Stimulated activated CD4-positive, alpha-beta T cell treated with anti-CD3 and anti-CD28 coated beads, Interleukin-12 subunit alpha, Interleukin-12 subunit beta, amount 100 ng/mL, for 24 hours (primary cell): ENCODE measurements at places on chromosomes 1 and 21.
A peak's percentile ranks its signal among the peaks of the same experiment; 100 is the strongest.

- no peak for DNase-seq
Observed at GRCh38 chr1:65772607-65773006, 20.1 kb upstream of the PDE4B start.

DNA sequence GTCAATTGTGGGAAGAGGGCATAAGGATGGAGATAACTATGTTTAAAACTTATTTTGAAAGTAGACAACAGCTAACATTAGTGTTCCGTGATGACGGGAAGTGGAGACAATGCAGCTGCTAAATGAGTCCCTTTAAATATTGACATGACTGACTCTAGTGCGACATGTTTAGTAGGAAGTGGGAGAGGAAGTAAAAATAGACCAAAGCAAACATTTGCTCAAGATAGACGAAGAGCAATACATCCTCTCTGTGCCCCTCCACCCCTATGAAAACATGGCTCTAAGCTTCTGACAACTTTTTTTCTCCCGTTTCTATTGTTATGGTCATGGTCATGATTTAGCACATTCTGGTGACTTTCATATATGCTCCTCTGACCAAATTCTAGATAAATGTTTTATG is 60.0 kb upstream of the HMCN1 start:
- no peak for DNase-seq

DNA sequence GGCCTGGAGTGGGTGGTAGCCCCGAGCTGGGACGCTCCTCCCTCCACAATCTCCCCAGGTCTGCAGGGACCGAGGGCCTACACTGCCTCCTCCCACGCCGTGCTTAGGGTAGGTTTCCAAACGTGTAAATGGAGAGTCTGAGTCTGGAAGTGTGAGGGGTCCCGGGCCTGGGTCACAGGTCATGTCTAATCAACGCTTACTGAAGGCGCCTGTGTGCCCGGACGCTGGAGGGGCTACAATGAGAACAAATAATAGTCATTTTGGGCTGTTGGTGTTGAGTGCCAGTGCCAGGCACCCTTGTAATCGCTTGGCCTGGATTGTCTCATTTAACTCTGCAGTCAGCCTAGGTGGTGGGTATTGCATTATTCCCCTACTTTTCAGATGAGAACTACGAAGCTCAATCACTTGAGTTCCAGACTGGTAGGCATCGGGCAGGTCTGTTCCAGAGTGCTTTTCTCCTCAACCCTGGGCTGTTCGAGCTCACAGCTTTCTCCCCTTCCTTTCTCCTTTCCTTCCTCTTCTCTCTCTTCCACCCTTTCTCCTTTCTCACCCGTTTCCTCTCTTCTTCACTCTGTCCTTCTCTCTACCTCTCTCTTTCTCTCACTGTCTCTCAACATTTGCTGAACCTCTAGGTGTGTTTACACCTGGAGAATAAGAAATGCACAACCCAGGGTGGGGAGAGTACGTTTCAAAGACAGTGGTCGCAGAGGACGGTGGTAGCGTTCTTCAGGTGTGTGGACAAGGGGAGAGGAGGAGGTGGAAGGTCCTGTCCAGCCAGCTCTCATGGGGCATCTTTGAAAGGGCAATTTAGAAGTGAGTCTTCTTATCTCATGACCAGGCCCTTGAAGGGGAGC is 883 bp downstream of the SLC66A1 start:
- no peak for DNase-seq

DNA sequence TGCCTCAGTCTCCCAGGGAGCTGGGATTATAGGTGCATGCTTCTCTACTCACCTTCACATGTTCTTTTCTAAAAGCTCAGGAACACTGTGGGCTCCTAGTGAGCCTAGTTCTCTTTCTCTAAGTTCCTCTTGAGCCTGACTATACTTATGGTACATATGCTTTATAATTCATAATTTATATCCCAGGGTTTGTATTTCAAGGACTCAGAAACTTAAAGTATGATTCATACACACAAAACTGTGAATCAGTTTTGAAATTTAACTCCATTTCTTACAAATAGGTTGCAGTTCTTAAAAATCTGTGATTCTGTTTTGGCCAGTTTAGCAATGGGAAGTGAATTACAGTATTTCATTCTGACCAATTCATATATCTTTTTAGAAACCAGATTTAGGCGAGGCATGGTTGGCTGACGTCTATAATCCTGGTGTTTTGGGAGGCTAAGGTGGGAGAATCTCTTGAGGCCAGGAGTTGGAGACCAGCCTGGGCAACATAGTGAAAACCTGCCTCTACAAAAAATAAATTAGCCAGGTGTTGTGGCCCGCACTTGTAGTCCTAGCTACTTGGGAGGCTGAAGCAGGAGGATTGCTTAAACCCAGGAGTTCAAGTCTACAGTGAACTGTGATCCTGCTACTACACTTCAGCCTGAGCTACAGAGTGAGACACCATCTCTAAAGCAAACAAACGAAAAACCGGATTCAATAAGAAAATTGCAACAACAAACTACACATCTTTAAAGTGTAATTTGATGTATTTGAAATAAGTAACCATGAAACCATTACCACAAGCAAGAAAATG is 15.6 kb downstream of the RASAL2 start:
- no peak for DNase-seq

DNA sequence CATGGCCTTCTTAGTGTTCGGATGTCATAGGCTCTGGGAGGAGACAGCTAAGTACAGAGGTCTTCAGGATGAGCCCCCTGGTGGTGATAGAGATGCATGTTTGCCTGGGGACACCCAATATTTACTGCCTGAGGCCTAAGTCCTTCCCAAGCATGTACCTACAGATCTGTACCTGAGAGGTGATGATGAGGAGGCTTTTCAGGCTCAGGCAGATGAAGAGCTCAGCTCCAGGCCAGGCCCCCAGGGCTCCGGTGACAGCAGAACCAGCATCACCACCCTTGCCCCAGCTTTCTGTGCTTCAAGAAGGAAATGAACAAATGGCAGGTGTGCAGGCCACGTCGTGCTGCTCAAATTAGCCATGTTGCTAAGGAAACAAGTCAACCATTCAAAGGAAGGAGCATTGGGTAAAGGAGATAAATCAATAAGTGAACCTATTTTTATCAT is 21.1 kb downstream of the CACNA1E start:
- DNase-seq, result no peak

DNA sequence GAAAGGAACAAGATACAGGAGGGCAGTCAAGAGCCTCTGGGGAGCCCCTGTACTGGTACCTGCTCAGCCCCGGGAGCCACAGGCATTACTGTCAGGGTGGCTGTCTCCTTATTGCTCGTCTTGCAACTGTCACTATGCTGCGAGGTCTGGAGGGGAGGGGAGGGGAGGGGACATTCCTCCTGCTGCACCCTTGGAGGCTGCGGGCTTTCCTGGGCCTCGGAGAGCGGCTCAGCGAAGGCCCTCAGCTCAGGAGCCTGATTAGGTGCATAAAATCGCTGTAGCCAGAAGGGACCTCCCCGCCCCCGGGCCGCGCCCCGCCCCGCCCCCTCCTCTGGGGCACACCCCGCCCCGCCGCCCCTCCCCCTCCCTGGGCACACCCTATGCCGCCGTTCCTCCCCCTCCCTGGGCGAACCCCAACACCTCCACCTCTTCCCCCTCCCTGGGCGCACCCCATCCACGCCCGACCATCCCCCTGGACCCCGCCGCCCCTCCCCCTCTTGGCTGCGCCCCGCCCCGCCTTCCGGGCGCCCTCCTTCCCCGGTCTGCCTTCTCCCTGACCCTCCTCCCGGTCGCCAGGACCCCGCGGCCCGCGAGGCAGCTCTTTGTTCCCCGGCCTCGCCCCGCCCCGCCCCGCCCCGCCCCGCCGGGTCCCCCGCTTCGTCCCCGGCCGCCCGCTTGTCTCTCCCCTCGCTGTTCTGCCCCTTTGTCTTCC is 35.5 kb downstream of the CACHD1 start:
- peak; percentile 46 for DNase-seq

GRCh38 chr21:35606146-35606545 is 454.2 kb downstream of the SETD4 start:
- no peak for DNase-seq

DNA sequence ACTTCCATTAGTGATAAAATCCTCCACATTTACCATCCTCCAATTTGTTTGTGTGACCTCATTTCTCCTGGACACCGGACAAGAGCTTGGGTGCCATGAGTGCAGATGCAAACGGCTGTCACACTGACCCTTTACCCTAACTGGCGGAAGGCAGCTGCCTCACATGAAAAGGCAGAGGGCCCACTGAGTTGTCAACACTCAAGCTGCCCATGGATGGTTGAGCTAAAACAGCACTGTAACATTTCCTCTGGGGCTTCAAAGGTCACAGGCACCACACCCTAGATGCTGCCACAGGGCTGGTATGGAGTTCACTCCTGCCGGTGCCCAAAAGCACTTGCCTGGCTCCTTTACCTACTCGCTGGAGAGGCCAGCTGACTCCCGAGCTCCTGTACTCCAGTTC is 653.4 kb downstream of the KCNT2 start:
- no peak for DNase-seq

DNA sequence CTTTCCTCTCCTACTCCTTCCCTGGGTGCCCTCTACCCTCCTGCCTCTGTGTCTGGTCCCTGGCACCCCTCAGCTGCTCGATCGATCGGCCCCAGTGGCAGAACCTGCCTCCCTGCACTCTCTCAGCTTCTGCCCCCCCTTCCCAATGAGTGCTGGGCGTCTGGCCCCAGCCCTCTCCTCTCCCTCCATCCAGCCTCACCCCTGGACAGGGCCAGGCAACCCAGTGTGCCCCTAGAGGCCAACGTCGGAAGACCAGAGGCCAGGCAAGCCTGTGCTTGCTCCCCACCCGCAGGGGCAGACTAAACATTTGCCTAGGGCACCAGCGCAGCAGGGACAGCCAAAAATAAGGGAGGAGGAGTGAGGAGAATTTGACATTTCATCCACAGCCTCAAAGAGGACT is 43.5 kb downstream of the LGR6 start:
- DNase-seq, result peak; percentile 13

DNA sequence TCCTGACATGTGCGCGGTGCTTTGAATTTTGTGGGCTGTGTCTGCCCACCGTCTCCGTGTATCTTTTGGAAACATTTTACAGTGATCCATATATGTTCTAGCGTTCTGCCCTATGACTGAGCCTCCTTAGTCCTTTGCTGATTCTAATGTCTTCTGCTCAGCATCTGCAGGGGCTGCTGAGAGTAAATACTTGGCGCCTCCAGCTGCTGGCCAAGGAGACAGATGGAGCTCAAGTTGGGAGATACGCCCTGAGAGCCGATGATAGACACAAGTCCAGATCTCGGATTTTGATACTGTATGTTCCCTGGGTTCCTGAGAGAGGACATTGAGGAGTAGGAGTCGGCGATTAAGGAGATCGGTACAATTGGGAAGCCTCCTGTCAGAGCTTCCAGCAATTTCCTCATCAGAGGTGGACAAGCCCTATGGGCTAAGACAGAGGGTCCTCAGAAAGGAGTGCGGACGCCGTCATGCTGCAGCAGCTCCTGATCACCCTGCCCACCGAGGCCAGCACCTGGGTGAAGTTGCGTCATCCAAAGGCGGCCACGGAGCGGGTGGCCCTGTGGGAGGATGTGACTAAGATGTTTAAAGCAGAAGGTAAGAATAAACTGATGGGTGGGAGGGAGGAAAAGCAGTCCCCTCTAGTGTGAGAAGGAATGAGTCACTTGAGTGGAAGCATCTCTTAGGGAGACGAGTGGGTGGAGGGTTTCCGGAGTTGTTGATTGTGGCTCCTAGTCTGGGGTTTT is 390 bp downstream of the ZFP69B start:
- DNase-seq, result peak; percentile 74

GRCh38 chr1:226733304-226733703 is 5.8 kb downstream of the ITPKB start:
- no peak for DNase-seq

- no peak for DNase-seq
Observed at GRCh38 chr1:96515925-96516324, 205.7 kb upstream of the PTBP2 start.

DNA sequence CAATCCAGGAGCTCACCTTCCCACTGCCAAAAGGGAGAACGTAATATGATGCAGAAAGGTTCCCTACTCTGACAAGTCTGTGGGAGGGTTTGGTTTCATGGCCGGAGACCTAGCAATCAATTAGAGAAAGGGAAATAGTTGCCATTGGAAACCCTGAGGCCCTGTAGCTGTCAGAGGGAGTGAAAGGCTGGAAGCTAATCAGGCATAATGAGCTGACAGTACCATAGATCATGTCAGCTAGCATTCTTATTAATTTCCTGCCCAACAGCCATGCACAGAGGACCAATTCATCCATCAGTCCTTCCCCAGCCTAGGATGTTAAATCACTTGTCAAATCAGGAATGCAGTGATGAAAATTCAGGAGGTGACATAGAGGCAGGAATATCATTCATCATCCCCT is 527.3 kb downstream of the PLPP3 start:
- DNase-seq, result no peak

DNA sequence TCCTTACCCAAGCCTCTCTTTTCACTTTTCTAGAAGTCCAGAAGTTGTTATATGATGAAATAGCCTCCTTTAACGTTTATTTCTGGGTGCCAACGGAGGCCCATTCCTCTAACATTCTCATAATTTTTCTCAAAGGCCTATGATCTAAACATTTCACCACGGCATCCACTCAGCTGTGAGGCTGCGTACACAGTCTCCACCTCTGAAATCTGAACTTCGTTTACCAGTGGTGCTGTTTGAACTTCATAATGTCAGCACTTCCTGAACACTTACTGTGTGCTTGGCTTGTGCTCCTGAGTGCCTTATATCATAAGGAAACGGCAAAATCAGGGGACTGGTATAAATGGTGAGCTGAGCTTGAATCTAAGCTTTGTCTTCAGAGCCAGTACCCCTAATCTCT is 12.0 kb upstream of the RBP7 start:
- DNase-seq, result no peak

DNA sequence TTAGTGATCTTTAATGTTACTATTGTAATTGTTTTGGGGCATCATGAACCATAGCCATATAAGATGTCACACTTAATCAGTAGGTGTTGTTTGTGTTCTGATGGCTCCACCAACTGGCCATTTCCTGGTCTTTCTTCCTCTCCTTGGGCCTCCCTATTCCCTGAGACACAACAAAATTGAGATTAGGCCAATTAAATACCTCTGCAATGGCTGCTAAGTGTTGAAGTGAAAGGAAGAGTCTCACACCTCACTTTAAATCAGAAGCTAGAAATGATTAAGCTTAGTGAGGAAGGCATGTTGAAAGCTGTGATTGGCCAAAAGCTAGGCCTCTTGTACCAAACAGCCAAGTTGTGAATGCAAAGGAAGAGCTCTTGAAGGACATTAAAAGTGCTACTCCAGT is 30.7 kb downstream of the PPP2R5A start:
- no peak for DNase-seq

DNA sequence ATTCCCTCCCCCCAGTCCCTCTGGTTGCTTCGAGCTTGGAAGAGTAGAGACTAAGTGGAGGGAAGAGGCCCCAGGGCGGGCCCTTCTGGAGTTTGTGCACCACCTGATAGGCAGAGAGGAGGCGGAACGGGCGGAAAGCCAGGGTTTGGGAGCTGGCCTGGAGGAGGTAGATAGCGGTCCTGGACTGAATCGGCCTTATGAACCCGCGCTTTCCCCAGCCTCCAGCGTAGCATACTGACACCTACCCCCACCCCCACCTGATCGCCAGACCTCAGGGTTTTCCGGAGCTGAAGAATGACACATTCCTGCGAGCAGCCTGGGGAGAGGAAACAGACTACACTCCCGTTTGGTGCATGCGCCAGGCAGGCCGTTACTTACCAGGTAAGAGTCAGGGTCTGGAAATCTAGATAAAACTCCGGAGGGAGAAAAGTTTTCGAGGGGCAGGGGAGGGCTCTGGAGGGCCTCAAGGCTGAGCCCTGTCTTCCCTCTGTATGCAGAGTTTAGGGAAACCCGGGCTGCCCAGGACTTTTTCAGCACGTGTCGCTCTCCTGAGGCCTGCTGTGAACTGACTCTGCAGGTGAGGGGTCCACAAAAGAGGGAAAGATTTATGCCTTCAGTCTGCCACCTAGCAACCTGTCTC is 705 bp downstream of the UROD start:
- DNase-seq, result peak; percentile 47
